Stimulated activated CD8-positive, alpha-beta memory T cell treated with anti-CD3 and anti-CD28 coated beads, Interleukin-7, amount 100 ng/mL, for 4 hours (primary cell): ENCODE measurements at places on chromosomes 3 and 15.

DNA sequence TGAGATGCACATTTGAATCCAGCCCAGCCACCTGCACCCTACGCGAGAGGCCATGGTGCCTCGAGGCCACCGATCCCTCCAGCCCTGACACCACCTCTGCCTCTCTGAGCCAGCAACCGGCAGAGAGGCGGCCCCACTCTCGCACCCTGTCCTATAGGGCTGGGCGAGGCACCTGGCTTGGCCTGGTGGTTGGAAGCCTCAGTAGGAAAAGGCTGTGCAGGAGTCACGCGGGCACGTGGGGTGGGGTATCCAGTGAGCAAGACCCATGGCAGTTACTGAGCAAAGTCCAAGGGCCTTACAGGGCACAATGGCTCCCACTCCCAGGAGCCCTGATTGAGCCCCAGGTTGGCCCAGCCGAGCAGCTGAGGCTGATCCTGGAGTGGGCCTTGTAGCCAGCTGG is 12.4 kb upstream of the DUSP7 start:
- DNase-seq = no peak

DNA sequence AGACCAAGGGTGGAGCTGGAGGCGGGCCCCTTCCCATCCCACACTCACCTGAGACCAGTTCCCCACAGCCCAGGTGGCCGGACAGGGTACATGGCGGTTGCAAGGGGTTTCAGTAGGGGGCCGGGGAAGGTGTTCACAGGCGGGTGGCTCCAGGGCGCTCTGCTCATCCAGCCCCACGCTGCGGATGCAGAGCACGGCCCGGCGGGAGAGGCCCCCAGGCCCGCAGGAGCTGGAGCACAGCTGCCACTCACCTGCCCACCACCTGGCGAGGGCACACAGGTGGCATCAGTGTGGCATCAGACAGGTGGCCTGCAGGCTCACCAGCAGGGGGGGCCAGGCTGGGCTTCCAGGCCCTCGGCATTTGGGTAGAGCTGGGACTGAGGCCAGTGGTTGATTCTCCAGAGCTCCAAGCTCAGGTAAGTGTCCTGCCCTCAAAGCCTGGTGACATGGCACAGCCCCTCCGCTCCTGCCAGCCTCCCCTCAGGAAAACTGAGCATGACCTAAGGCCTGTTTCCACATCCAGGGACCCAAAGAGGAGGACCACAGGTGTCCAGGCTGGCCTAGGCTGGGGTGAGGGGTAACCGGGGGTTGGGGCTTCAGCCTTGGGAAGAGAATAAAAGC is 43.8 kb downstream of the ADAMTS7 start:
- no peak for DNase-seq

GRCh38 chr15:40843261-40843884 is 475 bp upstream of the SPINT1 start:
- no peak for DNase-seq

DNA sequence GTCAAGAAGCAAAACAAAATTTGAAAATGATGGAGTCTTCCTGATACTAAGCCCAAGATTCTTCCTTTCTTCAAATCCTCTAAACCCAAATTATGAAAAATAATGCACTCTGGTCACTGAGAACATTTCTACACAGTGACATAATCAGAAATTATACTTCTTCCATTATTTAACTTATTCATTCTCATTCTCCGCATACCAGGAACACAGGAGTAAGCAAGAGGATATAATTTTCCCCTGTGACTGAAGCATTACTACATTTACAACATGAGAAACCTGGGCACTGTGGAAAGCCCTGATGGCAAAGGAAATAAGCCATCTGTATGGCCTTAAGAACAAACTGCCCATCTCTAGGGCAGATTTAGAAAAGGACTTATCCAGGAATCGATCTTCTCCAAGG is 47.0 kb downstream of the EXD1 start:
- no peak for DNase-seq

GRCh38 chr3:146503461-146504202 is 34.3 kb upstream of the PLSCR2 start:
- no peak for DNase-seq

GRCh38 chr15:40234783-40235182 is 4.1 kb upstream of the PAK6 start:
- DNase-seq = no peak

GRCh38 chr15:58095415-58095814 is 29.9 kb upstream of the ALDH1A2 start:
- DNase-seq = no peak

DNA sequence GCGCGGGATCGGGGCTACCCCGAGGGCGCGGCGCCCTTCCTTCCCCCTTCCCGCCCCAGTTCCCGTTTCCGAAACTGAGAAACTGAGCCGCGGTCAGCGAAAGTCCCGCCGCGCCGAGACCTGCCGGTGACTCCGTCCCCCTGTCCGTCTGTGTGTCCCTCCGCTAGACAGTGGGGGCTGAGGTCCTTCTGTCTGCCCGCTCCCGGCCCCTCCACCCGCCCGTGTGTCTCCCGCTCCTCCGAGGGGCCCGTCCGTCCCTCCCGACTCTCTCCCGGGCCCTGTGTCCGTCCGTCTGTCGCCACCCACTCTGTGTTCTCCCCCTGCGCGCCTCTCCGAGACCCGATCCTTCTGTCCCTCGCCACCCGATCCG is 426 bp downstream of the PRKCD start:
- no peak for DNase-seq
